ENCODE measurements at places on chromosomes 12 and 14.
A peak's percentile ranks its signal among the peaks of the same experiment; 100 is the strongest.

DNA sequence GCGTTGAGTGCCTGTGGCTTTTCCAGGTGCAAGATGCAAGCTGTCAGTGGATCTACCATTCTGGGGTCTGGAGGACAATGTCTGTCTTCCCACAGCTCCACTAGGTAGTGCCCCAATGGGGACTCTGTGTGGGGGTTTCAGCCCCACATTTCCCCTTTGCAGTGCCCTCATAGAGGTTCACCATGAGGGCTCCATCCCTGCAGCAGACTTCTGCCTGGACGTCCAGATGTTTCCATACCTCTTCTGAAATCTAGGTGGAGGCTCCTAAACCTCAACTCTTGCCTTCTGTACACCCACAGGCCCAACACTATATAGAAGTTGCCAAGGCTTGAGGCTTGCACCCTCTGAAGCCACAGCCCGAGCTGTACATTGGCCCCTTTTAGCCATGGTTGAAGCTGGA lies 52.9 kb downstream of the PRKCH start:
- no peak for DNase-seq

GRCh38 chr14:69460093-69460701 lies 24.3 kb upstream of the PLEKHD1 start:
- peak; percentile 88 for DNase-seq

GRCh38 chr14:92565718-92566115 lies 52.1 kb downstream of the RIN3 start:
- DNase-seq: no peak

DNA sequence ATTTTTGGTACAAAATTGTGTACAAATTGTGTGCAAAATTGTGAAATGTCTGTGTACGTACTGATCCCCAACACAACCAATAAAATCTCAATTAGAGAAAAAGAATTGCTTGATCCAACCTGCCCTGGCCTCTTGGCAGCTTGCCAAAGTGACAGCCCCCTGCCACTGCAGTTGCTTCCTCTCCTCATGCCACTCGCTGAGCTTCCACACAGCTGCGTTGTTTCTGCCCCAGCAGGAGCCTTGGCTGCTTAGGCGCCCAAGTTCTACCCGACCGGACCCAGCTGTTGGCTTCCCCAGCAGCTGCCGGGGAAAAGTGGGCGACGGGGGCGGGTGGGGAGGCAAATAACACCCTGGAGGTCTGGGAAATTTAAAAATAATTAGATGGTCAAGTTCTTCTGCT lies 171.8 kb upstream of the ATF7IP start:
- no peak for DNase-seq

GRCh38 chr14:102629808-102630350 lies 37.4 kb downstream of the RCOR1 start:
- no peak for DNase-seq

DNA sequence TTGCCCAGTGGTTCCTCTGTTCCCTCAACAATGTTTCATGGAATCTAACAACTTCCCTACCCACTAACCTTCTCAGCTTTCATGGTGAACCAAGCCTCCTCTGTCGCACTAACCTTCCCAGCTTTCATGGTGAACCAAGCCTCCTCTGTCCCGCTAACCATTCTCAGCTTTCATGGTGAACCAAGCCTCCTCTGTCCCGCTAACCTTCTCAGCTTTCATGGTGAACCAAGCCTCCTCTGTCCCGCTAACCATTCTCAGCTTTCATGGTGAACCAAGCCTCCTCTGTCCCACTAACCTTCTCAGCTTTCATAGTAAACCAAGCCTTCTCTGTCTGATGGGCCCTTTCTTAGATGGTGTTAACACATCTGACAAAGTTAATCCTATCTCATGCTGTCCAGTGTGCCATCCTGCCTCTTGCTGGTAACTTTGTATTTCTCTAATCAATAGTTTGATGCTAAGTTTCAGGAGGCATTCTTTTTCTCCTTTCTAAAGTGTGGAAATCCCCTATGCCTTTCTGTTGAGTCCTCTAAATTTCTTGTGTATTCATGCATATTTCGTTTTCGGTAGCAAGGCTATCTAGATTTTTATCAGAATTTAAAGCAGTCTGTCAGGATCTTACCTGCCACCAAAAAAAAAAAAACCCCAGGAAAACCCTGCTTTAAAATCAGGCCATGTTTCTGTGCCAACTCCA lies 26.8 kb upstream of the KCNK13 start:
- no peak for DNase-seq
